ENCODE measurements at places on chromosomes 6 and 20. TPM values are rescaled to one million over a fixed set of nuclear protein-coding genes. Genes with fewer than 3 reads are reported as not detected.

The RMND1 gene
- total RNA-seq: 20.6 TPM

The MAFB gene
- total RNA-seq: 40.6 TPM

The UNC5CL gene
- total RNA-seq: 1.1 TPM

The SNAP25 gene
- total RNA-seq: 21.6 TPM

The GUCA1A gene
- total RNA-seq: not detected

Measured in adrenal gland (tissue), 19 donors.